ENCODE measurements at places on chromosomes 1 and 21.

GRCh38 chr1:16484931-16485330 is 29.2 kb downstream of the RNU1-1 start:
- DNase-seq = no peak

GRCh38 chr1:1197551-1198422 is 8.6 kb downstream of the TNFRSF18 start:
- no peak for DNase-seq

DNA sequence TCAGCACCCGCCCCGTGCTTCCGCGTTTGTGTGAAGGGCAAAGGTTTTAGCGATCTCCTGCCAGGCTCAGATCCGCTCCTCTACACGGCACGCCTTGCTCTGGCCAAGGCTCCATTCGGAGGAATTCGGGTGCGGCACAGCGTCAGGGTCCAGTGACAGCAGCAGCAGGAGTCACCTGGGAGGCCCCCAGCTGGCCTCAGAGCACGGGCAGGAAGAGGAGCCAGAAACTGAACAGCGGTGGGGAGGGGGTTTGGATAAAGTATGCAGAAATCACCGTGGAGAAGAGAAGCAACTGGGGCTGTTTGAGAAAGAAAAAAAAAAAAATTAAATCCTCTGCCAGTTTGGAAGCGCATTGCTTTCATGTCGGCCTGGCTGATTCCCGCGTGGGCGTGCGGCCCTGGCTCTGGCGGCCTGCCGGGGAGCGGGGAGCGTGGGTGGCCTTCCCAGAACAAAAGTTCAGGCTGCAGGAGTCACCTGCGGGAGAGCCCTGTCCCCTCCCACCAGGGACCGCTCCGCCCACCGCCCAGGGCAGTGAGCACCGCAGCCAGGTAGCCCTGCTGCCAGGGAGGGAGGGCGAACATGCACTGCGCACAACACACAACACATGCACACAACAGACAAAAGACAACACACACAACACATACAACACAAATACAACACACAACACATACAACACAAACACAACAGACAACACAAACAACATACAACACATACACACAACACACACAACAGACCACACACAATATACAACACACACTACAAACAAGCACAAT is 107.6 kb downstream of the ETS2 start:
- DNase-seq = no peak

GRCh38 chr1:106554294-106554693 is 502.2 kb upstream of the PRMT6 start:
- DNase-seq = no peak

DNA sequence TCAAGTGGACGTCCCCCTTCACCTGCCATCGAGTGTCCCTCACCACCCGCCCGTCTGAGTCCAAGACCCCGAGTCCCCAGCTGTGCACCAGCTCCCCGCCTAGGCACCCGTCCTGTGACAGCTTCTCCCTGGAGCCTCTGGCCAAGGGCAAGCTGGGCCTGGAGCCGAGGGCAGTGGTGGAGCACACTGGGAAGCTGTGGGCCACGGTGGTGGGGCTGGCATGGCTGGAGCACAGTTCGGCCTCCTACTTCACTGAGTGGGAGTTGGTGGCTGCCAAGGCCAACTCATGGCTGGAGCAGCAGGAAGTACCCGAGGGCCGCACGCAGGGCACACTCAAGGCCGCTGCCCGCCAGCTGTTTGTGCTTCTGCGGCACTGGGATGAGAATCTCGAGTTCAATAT is 63.2 kb downstream of the VWA5B1 start:
- DNase-seq = no peak
